ENCODE measurements at places on chromosomes 3 and 15.

GRCh38 chr3:42692667-42693529 lies 7.6 kb downstream of the KLHL40 start:
- no peak for DNase-seq

- no peak for DNase-seq
These were observed 22.0 kb downstream of the RBP2 start for GRCh38 chr3:139454346-139454745.

DNA sequence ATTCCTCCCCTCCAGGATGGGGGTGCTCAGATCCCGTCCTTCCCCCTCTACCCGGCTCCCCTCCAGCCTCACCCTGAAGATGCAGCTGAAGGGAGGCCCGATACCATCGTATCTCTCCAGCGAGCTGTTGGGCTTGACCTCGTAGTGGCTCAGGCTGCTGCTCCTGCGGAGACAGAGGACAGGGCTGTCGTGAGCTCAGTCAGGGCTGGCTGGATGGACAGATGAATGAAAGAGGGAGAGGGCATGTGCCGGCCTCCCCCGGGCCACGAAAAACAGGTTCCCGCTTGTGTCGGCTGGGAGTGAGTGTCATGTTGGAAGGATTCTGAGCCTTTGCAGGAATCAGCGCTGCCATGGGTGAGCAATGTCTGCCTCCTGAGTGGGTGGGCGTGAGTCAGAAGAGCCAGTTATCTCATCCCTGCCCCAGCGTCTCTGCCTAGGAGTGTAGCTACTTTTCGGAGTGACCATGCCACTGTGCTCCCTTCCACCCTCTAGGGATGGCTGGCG lies 35.2 kb downstream of the FEM1B start:
- DNase-seq, result no peak

DNA sequence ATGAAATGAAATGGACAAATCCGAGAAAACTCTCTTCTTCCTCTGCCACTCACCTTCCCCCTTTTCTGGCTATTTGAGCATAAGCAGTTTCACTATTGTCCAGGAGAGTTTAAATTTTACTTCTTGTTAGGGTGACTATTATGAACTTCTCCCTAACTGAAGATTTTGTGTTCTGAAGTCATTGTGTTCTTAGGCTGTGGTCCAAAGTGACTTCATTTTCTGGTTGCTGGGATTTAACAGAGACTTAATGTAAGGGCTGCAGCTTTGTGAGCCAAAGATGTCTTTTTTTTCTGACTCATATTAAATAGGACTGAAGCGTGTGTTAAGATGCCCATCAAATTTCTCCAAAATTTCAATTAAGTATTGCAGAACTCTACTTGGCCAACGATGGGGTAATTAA lies 46.5 kb upstream of the FSTL1 start:
- no peak for DNase-seq

DNA sequence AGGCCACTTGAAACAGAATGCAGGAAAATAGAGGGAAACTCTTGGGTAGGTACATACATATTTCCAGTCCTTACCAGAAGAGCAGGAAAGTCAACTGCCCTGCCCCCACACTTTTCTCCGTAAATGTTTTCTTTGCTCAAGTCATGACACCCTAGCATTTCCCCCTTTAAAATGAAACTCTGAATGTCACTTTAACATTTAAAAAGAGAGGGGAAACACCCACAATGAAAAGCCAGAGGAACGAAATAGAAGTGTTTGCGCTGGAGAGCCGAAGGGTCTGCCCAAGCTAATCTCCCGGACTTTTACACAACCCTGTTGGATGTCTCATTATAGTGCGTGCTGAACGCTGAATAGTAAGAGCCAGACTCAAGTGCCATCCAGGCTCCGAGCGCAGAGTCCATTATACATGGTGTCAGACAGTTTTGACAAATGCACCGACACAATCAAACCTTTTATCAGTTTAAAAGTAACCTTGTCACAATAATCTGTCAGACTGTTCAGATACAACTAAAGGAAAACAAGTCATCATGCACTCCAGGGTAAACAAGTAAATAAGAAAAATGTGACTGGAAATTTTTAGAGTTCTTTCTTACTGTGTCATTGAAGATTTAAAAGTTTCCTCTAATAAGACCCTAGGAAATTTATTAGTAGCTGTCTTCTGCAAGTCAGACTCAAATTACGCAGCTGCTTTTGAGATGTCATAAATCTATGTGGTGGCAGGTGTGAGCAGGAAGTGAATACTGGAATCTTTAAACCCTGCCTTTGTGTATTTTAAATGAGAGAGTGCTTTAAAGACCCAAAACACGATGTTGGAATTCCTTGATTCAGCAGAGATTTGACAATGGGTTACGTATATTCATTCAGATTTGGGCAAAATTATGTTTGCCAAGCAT lies 159.8 kb downstream of the RBMS3 start:
- DNase-seq, result no peak

DNA sequence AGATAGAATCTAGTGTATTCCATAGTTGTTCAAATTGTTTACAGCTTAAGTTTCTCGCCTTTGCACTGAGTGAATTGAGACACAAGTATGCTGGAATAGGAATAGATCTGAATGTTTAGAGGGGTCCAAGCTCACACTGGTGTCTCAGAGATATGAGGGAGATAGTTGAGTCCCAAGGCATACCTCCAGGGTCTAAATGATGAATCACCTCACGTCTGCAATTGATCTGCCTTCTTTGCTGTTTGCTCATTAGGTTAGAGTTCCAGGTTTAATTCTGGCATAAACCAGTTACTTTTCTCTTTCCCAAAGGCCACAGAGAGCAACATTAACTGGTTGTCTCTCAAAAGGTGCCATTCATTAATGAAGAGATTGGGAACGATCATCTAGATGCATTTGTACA lies 106.3 kb upstream of the MME start:
- DNase-seq, result no peak

DNA sequence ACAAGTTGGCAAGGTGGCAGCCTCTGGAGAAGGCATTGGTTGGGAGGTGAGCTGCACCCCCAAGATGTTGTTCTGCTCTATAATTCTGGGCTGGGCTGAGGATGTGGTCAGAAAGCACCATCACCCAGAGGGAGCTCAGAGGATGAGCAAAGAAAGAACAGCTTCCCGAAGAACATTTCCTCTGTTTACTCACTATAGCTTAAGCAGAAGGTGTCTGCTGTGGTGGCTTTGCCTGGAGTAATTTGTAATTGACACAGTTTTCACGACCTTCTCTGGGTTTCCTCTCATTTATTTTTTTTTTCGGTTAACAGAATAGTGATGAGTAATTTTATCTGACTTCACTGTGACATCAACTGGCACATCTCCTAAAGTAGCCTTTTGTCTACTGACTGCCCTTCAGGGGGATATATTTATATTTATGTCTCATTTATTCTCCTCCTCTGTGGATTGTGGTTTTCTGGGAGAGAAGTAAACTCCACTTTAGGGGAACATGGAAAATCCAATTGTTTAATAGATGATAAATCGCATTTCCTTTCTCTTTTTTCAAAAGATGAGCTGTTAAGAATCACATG lies 49.5 kb upstream of the ABHD17C start:
- no peak for DNase-seq

- DNase-seq, result no peak
These were observed 1300.1 kb upstream of the ALCAM start for GRCh38 chr3:104066658-104067057.

- no peak for DNase-seq
These were observed 70.6 kb upstream of the CTSH start for GRCh38 chr15:79015416-79015815.

DNA sequence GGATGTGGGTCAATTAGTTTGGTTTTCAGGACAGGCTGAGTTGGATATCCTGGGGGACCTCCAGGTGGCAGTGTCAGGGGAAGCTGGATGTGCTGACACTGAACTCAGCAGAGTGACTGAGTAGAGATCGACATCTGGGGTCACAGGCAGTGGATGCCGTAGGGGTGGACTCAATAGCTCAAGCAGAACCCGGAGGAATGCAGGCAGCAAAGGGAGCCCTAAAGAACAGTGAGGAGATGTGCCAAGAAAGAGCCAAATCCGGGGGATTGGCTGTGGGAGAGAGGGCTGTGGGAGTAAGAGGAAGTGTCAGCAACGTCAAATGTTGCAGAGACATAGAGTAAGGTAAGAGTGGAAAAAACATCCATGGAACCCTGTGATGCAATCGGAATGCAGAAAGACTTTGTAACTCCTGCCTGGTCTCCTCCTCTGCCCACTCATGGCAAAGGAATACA lies 11.6 kb downstream of the CCR5AS start:
- no peak for DNase-seq

DNA sequence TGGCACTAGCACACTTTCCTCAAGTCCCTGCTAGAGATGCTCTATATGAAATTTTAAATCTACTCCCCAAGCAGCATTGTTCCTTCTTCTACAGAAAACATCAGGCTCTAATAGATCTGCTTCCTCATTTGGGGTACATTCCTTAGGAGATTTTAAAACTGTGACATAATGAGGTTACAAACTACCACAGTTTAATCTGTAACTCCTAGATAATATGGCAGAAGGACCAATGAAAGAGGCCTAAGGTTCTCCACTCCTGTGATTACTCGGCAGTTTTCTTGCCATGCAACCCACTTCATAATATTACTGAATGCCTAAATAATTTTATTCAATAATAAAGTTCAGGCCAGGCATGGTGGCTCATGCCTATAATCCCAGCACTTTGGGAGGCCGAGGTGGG lies 16.1 kb downstream of the ZNF106 start:
- no peak for DNase-seq

GRCh38 chr15:67090297-67091070 lies 25.1 kb downstream of the SMAD3 start:
- no peak for DNase-seq

GRCh38 chr3:140719841-140720614 lies 42.2 kb downstream of the TRIM42 start:
- no peak for DNase-seq

- DNase-seq, result no peak
These were observed 363.6 kb downstream of the NR2F2 start for GRCh38 chr15:96693990-96694517.

GRCh38 chr3:100252001-100252400 lies 8.8 kb upstream of the TBC1D23 start:
- no peak for DNase-seq

- DNase-seq, result no peak
These were observed 102.4 kb downstream of the MSL2 start for GRCh38 chr3:136093771-136094170.

DNA sequence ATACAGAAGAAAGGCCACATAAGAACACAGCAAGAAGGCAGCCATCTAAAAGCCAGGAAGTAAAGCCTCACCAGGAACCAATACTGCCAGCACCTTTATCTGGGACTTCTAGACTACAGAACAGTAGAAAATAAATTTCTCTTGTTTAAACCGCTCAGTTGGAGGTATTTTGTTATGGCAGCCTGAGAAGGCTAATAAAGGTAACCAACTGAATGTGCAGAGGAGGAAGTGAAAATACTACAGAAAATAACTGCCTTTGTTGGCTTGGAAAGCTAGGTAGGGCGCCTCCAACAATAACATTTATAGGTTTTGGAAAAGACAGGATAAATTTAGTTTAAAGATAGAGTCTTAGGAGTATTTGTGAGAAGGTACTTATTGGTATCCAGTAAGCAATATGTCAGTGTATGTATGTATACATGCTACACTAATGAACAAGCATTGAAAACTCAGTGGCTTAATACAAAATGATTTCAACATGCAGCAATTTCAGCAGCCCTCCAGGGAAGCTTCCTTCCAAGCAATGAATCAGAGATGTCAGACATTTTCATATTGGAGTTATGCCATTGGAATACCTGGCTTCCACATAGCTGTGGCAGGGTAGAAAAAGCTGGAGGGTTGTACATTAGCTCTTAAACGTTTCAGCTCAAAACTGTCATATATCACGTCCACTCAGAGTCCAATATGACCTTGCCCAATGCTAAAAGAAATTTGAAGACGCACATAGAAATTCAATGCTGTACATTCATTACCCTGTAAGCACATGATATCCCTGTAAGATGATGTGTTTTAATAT lies 48.9 kb downstream of the ZBBX start:
- DNase-seq, result no peak

DNA sequence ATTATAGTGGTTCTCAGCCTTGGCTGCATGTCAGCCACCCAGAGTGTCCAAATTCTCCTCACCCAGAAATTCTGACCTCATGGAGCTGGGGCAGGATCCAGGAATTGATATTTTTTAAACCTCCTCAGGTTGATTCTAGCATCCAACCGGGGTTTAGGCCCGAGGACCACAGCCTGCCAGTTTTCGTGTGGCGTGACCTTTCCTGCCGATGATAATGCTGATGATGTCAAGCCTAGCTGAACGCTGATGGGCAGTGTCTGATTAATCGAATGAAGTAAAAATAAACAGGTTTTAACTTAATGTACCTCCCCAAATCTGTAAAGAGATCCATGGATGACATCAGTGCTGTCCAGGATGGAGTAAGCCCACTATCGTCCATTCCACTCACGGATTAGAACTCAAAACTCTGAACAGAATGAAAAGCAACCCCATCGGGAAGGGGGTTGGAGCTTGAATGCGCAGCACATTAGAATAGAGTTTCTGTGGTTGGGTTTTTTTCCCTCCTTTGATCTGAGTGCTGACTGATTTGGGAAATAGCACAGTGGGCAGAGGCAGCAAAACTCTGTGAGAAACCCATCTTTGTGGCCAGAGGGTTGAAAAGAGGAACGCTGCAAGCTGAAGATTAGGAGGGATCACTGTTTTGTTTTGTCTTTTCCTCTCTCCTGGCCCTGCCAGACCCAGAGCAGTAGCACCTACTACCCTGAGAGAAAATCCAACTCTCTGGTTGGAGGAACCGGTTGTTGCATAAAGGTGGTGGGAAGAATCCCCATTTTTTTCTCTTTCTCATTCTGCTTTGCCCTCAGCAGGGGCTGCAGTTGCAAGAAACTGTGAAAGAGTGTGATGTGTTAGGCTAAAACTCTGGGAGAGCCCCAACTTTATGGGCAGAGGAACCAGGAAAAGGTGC lies 153.9 kb downstream of the APBA2 start:
- DNase-seq, result no peak

DNA sequence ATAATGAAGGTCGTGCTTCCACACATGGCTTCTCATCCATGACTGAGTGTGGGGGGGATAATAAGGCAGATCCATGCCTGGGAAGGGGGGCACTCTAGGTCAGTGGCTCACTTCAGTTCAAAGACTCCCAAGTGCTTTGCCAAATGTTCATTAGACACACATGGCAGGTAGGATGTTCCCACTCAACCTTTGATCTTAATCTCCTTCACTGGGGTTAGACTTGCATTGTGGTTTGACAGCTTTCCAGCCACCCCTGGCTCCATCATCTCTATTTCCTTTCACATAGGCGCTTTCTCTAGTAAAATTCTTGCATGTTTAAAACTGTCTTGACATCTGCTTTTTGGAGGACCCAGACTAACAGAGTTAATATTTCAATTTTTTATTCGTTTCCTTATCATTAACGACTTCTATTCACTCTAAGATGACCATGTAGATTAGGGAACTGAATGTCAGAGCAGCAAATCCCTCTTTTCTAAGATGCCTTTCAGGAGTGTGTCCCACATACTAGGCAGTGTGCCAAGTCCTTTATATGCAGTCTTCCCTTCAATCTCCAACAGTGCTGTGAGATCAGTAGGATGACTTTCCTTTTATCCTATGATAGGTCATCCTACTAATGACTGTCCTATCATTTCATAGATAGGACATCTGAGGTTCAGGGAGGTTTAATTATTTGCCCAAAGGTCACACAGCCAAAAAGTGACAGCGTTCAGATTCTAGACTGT lies 57.9 kb downstream of the BTD start:
- DNase-seq, result no peak

GRCh38 chr15:73732930-73733329 lies 20.2 kb downstream of the INSYN1 start:
- no peak for DNase-seq

- no peak for DNase-seq
These were observed 6.3 kb downstream of the CCPG1 start for GRCh38 chr15:55401786-55402246.
